Fibroblast of skin of abdomen (primary cell): ENCODE measurements at places on chromosomes 16 and 17.

GRCh38 chr17:57316361-57316760, 60.0 kb downstream of the MSI2 start:
- no peak for DNase-seq

- peak; percentile 19 for DNase-seq
Measured at GRCh38 chr16:20441191-20441590, 10.1 kb upstream of the ACSM2A start.

DNA sequence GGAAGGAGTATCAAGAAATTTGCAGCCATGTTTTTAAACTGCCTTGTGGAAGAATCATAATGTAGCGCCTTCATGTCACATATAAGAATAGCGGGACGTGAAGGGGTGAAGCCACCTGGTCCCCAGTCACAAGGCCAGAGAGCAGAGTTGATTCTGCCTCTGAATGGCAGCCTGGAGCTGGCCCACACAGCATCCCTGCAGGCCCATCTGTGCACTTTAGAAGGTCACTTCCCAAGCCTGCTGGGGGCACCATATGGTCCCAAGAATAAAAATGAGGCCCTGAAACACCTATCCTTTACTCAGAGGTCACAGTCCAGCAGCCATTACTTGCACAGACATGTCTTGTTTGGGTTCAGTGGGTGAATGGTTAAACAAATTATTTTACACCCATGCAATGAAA, 15.0 kb downstream of the CD300E start:
- DNase-seq: no peak

DNA sequence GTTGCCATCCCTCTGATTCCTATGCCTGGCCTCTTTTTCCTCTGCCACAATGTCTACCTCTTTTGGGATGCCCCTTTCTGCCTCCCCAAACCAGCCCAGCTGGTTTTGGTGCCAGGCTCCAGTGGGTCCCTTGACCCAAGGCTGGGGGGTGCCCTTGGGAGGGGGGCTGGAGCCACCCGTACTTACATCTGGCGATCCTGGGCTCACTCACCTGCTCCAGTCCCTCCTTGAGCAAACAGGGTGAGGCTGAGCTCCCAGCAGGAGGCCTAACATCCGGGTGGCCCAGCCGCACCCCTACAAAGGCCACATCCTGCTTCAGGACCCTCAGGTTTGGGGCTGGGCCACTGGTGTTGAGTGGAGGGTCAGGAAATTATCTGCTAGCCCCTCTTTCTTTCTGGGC, 1.2 kb downstream of the ERN2 start:
- no peak for DNase-seq
